ENCODE measurements at places on chromosomes 16 and 17.

- no peak for DNase-seq
Measured at GRCh38 chr17:28478712-28479615, 5.5 kb downstream of the SLC13A2 start.

DNA sequence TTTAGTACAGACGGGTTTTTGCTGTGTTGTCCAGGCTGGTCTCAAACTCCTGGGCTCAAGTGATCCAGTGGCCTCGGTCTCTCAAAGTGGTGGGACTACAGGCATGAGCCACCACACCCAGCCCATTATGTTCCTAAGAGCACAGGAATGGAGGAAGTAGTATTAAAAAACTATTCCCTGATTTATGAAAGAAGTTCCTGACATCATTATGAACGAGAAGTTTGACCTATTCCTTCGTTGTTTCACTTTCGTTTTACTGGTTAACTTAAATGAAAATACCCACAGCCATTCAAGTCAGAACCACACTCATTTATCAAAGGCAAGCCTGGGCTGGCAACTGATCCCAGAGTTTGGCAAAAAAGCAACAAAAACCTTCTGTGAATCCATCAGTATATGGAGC, 13.5 kb upstream of the CBX4 start:
- DNase-seq = no peak

- DNase-seq = no peak
Measured at GRCh38 chr17:28154214-28154613, 111.7 kb downstream of the NLK start.

DNA sequence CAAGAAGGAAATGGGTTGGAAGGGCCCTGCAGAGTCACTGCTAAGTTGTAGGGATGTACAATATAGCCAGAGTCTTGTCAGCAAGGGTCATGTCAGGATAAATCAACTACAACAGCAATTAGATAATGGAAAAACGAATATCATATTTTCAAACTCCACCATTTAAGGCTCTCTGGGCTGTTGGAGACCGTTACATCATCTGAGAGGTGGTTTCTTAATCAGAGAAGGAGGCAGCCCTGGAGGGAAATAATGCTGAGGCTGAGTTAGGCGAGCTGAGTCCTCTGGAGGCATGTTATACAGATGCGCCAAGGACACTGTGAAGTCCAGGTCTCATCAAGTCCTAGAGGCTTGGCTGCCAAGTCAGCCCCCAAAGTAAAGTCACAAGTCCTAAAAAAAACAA, 30.3 kb downstream of the LYRM9 start:
- DNase-seq = no peak

DNA sequence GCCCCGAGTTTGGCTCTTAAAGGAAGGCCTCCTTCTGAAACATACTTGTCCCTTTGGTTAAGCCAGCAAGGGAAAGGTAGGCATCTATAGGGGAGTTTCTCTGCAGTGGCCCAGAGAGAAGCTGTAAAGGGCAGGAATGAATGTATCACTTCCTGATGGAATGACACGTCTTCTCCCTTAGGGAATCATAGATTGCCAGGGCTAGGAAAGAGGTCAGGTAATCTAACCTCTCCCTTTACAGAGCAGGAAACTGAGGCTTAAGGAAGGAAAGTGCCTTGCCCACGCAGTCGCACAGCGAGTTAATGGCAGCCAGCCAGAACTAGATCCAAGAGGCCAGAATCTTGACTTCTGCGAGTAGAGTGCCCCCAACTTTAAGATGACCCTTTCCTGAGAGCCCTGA, 66.1 kb downstream of the NEUROD2 start:
- DNase-seq = no peak

- no peak for DNase-seq
Measured at GRCh38 chr16:49467540-49468372, 94.2 kb downstream of the C16orf78 start.

- no peak for DNase-seq
Measured at GRCh38 chr16:716200-716568, 1.3 kb downstream of the METRN start.

DNA sequence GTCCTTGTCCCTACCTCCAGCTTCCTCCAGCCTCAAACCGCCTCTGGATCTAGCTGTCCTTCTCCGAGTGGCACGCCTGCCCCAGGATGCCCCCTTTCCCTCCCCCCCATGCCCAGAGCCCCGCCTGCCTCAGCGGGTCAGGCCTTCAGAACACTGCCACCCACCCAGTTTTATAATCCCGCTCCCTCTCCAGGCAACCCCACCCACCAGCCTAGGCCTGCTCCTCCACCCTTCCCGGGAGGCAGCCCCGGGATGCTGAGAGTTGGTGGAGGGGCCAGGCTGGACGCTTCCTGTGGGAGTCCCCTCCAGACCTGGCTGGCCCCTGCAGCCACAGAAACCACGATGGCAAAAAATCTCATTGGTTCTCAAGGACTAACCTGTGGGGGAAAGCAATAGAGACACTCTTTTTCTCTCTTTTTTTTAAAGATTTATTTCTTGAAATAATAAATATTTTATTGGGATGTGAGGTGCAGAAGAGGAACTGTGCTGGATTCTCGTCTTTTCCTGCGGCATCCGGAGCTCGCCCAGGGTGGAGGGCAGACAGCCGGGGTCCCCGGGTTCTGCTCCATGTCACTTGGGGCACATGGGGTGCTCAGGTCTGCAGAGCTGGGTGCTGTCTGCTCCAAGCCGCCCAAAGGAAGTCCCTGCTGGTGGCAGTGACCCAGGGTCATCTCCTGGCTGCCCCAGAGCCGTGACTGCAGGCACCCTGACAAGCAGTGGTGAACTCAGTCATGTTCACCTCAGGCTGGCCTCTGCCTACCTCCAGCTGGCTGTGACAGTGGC, 81.9 kb downstream of the MGAT5B start:
- no peak for DNase-seq

DNA sequence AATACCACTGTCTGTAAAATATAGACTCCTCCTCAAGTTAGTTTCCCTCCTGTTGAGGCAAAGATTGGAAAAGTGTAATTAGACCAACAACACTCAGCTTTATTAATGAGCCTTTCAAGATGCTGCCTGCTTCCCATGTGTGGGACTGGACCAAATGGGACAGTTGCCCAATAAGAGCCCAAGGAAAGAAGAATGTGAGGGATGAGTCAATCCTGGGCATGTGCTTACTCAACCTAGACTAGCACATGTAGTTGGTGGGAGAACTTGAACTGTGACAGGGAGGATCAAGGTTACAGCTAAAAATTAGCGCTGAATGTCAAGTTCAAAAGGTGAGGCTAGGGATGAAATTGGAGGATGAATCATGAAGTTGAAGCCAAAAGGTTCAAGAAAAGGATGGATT, 435.5 kb downstream of the CA10 start:
- DNase-seq = no peak

DNA sequence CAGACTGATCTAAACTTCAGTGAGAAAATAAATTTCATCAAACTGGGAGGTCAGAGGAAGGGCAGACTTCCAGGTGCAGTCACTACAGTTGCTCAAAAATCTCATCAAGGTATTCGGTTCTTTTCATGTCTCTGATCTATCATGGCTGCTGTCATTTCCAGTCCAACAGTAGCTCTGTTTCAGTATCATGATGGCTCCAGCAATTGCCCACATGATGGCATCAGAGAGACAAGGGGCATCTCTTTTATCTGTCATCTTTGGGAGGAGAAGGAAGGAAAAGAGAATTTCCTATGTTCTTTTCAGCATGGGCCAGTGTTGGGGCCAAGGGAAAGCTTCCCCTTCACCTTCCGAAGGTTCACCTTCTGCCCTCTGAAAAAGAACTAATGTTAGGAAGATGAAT, 504.9 kb upstream of the HSBP1 start:
- no peak for DNase-seq

DNA sequence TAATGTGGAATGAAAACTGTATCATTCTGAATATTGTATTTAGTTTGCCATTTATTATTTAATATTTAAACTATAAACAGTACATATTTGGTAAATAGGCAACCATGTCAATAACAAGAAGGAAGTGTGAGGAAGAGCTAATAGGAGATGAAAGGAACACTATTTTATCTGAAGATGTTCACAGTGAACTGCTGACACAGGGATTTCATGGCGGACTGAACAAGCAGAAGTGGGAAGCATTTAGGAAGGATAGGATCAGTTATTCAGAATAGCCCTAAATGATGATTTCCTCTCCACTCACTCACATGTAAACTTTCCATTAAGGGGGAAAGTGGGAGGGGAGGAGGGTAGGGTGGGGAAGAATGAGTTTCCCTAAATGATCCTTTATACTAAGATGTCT, 682.4 kb downstream of the TOX3 start:
- DNase-seq = no peak

- no peak for DNase-seq
Measured at GRCh38 chr17:45660474-45660873, 123.6 kb upstream of the CRHR1 start.

- DNase-seq = no peak
Measured at GRCh38 chr17:28773736-28774135, 29.9 kb downstream of the TRAF4 start.

DNA sequence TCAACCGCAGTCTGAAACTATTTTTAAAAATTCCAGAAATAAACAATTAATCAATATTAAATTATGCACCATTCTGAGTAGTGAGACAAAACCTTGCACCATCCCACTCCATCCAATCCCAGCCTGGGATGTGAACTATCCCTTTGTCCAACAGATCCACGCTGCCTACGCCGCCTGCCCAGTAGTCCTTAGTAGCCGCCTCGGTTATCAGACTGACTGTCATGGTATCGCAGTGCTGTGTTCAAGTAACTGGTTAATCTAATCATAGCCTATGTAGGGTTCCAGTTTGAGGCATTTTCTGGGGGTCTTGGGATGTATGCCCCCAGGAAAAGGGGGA, 437.7 kb downstream of the HS3ST3B1 start:
- no peak for DNase-seq

- no peak for DNase-seq
Measured at GRCh38 chr16:50289950-50290764, 23.8 kb downstream of the ADCY7 start.

DNA sequence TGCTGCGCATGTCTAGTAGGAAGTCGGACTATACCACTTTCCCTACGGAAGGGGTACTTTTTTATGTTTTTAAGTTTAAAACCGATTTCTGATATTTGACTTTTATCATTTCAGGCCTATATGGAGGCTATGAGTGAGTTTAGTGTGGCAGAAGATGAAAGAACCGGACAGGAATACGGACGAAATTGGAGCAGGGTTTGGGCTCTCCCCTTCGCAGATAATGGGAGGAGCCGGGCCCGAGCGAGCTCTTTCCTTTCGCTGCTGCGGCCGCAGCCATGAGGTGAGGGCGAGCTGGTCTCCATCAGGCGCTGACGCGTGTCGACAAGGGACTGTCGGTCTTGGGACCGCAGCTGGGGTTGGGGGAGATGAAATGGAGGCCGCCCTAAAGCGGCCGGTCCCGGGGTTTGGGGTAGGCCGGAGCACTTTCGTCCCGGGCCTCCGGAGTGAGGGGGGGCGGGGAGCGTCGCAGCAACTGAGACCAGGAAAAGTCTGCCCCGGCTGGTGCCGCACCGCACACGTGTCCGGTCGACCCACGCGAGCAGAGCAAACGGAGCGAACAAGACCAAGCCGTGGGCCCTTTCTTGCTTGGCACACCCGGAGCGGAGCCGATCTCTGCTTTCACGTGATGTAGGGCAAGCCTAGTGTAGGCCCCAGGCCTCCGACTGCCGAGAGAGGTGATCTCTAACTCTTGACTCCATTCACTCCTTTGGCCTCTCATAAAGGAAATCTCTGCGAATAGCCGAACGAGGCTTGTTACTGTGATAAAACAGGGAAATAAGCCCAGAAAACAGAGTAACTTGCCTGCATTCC, at the start of gene RPL19:
Gene RPL19, plus strand, starts transcription at position 214 of the 810 bp plus-strand sequence. Its CDS starts 62 bp downstream, at position 276.
- DNase-seq = peak; percentile 68

GRCh38 chr16:86027373-86028126, 128.6 kb downstream of the IRF8 start:
- DNase-seq = no peak

DNA sequence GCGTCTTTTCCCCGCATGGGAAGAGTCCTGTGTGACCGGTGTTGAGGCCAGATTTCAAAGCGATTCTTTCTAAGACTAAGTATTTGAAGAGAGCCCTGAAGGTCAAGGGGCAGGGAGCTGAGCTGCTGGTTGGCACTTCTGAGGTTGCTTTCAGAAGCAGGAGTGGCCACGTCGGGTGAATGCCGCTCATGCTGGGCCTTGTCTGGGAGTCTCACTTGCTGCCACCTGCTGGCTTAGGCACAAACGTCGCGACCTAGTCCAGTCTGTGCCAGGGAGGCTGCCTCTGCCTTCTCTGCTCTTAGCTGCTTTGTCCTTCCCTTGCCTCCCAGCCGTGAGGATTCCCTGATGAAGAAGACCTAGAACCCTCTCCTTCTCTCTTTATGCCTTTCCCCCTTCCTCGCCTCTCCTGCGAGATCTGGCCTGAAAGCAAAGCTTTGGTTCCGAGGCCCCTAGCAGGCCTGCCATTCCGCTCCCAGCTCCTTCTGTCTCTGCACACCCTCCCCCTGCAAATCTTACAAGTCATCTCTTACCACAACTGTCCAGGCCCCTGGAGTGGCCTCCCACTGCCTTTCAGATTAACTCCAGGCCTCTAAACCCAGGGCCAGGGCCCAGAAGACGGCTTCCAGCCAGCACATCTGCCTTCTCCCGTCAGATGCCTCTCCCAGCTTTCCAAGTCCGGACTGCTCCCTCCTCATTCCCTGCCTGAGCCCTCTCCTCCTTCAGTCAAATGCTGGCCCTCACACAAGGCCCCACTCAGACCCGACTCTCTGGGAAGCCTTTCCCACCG, 11.4 kb downstream of the CTNS start:
- peak; percentile 42 for DNase-seq

DNA sequence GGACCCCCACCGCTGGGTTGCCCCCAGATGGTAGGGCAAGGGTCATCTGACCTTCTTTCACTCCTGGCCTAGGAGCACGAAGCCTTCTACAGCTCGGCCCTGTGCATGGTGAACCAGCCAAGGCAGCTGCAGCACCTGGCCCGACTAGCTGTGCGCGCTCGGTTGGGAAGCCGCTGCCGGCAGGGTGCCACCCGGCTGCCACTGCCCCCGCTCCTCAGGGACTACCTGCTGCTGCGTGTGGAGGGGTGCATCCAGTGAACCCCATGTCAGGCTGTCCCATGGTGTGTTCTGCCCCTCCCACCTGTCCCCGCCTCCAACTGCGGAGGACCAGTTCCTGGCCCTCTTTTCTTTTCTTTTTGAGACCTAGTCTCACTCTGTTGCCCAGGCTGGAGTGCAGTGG, 7.6 kb downstream of the ASB16 start:
- DNase-seq = no peak

- DNase-seq = no peak
Measured at GRCh38 chr17:57557416-57557815, 187.7 kb downstream of the CCDC182 start.

DNA sequence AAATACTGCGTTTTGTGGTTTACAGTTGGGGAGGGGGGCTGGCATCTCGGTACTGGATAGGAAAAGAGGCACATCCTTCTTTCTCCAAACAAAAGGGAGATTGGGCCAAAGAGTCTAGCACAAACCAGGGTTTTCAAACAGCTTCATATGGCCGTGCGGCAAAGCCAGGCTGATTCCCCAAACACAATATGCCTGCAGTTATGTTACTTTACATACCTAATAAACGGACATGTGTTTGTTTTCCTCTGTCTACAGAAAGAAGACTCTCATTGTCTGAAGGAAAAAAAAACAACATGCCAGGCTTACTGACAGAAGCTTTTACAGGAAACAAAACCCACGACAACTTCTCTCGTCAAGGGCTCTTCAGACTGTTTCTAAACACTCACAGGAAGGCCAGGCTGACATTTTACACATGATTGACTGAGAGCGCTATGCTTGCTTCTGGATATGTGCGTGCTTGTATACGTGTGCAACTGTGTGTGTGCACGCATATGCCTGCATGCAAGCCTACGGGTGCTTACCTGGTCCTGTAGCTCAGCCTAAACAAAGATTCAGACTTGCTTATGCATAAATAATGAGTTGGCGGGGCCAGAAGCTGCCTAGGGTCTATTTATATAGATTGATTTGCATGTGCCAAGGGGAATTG, 461.0 kb upstream of the C16orf82 start:
- no peak for DNase-seq

- no peak for DNase-seq
Measured at GRCh38 chr17:77228241-77228752, 87.5 kb downstream of the SEC14L1 start.
